HepG2 (cell line): ENCODE measurements at places on chromosomes 3 and 15. TPM values are rescaled to one million over a fixed set of nuclear protein-coding genes. Genes with fewer than 3 reads are reported as not detected.

GRCh38 chr3:112688819-112689218 is 47.9 kb upstream of the CCDC80 start:
- no peaks in the 10 kb centered on the region for H3K36me3 ChIP-seq
- H3K27ac ChIP-seq, result no peak overlapping the region
- H3K4me3 ChIP-seq, result no peak overlapping the region
- no peak for DNase-seq
- H3K27me3 ChIP-seq, result no peaks in the 10 kb centered on the region
- H3K4me1 ChIP-seq, result no peaks in the 10 kb centered on the region

- no peak overlapping the region for H3K27ac ChIP-seq
- peaks cover 29% of the 10 kb centered on the region; the same call in 2 of the 3 replicates for H3K27me3 ChIP-seq
- H3K36me3 ChIP-seq, result no peaks in the 10 kb centered on the region
- peak; percentile 34 for DNase-seq
- H3K4me1 ChIP-seq, result peaks cover 9% of the 10 kb centered on the region
These were observed 55.6 kb downstream of the CYP11A1 start for GRCh38 chr15:74311734-74312444.

GRCh38 chr15:25060472-25060803 is 105.7 kb downstream of the SNRPN start:
- no peak overlapping the region for H3K4me3 ChIP-seq
- DNase-seq, result no peak
- peaks cover 47% of the 10 kb centered on the region for H3K36me3 ChIP-seq

DNA sequence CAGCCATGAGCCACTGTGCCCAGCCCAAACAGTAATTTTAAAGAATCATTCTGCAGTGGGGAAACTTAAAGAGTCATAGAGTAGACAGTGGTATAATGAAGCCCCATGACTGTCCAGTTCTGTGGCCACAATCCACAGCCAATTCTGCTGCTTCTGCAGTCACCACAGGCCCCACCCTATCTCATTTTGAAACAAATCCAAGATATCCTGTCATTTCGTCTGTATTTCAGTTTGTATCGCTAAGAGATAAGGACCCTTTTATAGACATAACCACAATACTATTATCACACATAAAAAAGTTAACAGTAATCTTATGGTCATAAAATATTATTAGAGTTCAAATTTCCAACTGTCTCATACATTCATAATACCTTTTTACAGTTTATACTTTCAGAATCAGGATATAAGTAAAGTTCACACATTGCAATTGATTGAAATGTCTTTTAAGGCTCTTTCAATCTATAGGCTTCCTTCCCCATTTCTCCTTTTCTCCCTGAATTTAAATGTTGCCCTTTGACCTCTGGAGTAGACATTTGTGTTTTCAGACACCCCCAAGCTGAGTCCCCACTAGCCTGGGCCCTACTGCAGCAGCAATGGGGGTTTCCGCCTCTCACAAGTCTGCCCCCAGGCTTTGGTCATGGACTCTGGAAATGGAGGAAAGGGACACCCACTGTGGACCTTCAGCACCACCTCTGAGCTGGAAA is 4.2 kb upstream of the NUP210 start:
- peaks cover 59% of the 10 kb centered on the region for H3K4me1 ChIP-seq
- no peak for DNase-seq
- no peak overlapping the region for H3K4me3 ChIP-seq
- H3K27me3 ChIP-seq, result no peaks in the 10 kb centered on the region; the same call in 2 of the 3 replicates

DNA sequence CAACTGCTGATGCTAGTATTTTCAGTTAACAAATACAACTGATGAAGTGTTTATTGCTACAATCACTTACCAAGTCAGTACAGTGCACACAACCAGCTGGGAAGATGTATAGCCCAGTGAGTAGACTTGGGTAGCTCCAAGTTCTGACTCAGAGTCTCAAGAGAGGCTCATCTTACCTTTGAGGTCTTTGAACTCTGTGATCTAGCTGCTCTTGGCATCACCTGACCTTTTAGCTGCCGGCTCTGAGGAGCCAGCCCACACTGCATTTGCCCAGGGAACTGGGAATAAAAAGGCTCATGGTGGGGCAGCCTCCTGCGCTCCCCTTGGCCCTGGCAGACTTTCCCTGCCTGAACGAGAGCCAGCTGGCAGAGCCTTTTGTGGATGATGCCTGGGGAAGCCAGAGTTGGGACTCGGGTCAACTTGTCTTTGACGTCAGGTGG is 82.6 kb downstream of the CEMIP start:
- no peak overlapping the region for H3K4me3 ChIP-seq
- H3K27ac ChIP-seq, result no peak overlapping the region
- H3K4me1 ChIP-seq, result peaks cover 25% of the 10 kb centered on the region
- H3K27me3 ChIP-seq, result no peaks in the 10 kb centered on the region
- no peak for DNase-seq
- peaks cover 6% of the 10 kb centered on the region; the same call in 1 of the 2 replicates for H3K36me3 ChIP-seq

- no peak overlapping the region for H3K4me3 ChIP-seq
- peaks cover 35% of the 10 kb centered on the region for H3K36me3 ChIP-seq
- H3K4me1 ChIP-seq, result peaks cover 19% of the 10 kb centered on the region
- no peak overlapping the region for H3K27ac ChIP-seq
- DNase-seq, result no peak
These were observed 38.8 kb downstream of the EDC3 start for GRCh38 chr15:74656935-74657535.

- H3K4me3 ChIP-seq, result no peak overlapping the region
- H3K27me3 ChIP-seq, result no peaks in the 10 kb centered on the region; the same call in 1 of the 2 replicates
- DNase-seq, result no peak
- H3K36me3 ChIP-seq, result no peaks in the 10 kb centered on the region
- peaks cover 13% of the 10 kb centered on the region for H3K4me1 ChIP-seq
These were observed 214.4 kb upstream of the NR2E3 start for GRCh38 chr15:71595846-71596553.

DNA sequence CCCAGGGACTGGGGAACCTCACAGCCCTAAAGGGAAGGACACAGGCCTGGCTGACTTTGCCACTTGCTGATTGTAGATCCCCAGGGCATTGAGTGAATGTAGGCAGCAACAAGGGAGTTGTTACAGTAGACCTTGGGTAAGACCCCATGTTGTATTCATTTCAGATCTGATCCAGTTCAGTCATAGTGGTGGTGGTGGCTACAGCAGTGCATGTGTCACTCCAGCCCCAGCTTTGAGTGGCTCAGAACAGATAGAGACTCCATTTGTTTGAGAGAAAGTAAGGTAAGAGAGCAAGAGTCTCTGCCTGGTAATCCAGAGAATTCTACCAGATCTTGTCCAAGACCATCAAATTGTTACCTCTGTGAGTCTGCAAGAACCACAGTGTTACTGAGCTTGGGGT is 278.7 kb upstream of the SATB1 start:
- H3K27ac ChIP-seq, result no peak overlapping the region
- H3K27me3 ChIP-seq, result no peaks in the 10 kb centered on the region
- H3K4me1 ChIP-seq, result no peaks in the 10 kb centered on the region
- DNase-seq, result no peak
- no peaks in the 10 kb centered on the region for H3K36me3 ChIP-seq
- no peak overlapping the region for H3K4me3 ChIP-seq

GRCh38 chr3:72887705-72888545 is at the start of gene GXYLT2:
Gene GXYLT2, plus strand, starts transcription at chr3:72888046. Its CDS starts 188 bp downstream, at chr3:72888234.
- no peaks in the 10 kb centered on the region for H3K36me3 ChIP-seq
- H3K4me1 ChIP-seq, result peaks cover 63% of the 10 kb centered on the region
- peak within 1 kb of the TSS; percentile 50 for H3K27ac ChIP-seq
- peak; percentile 48 for DNase-seq

DNA sequence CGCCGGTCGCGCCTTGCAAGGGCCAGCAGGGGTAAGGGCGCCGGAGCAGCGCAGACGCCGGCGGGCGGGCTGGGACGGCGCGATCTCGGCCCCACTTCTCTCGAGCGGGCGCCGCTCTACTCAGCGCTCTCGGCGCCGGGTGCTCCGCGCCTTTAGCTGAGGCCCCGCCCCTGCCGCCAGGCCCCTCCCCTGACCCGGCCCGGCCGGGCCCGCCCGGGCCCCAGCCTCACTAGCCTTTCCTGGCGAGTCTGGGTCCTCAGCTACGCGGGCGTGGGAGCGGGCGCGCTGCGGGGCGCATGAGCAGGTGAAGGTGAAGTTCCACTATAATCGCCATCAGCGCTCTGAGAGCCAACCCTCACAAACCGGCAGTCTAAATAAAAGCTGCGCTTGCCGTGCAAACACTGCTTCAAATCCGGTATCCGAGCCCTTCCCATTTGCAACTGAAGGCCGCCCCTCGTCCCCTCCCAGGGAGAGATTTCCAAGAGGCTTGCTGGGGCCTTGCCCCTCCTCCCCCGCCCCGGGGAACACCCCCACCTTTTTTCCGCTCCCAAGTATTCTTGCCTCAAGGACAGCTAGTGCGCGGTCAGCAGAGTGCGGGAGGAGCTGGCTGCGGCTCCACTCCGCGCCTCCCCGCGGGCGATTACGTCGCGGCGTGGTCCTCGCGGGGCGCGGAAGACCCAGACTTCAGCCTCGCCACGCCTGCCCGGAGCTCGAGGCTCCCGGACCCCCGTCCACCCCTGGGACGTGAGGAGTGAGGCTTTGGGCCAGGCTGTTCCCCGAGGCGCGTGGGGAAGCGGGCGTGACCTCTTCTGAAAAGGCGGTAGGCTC is at the start of gene RPP25:
RPP25 (minus strand) TSS at position 125 of the 828 bp plus-strand sequence. CDS start 189 bp downstream, outside the sequence.
- H3K4me3 ChIP-seq, result peak within 1 kb of the TSS; percentile 78
- no peaks in the 10 kb centered on the region for H3K36me3 ChIP-seq
- no peak within 1 kb of the TSS for H3K27ac ChIP-seq
- H3K27me3 ChIP-seq, result peaks cover 5% of the 10 kb centered on the region; the same call in 1 of the 2 replicates

Gene TLE3
- polyA plus RNA-seq, result 10.8 and 13.8 TPM in 2 replicates

Gene CD276
- polyA plus RNA-seq, result 24.6 and 28.0 TPM in 2 replicates

Gene IP6K2
- 112 and 115 TPM in 2 replicates for polyA plus RNA-seq

Gene NR2E3
- not detected in 2 replicates for polyA plus RNA-seq

Gene ERC2
- polyA plus RNA-seq, result 0.08 and 0.16 TPM in 2 replicates

Gene CCR8
- polyA plus RNA-seq, result not detected in 2 replicates

Gene CDHR4
- 0.21 and 0.26 TPM in 2 replicates for polyA plus RNA-seq

Gene NPAP1
- polyA plus RNA-seq, result not detected in 2 replicates

Gene SLC28A1
- polyA plus RNA-seq, result 5.8 and 8.6 TPM in 2 replicates

Gene ARPP21
- polyA plus RNA-seq, result not detected in 2 replicates

Gene TM4SF4
- 0.63 and 0.89 TPM in 2 replicates for polyA plus RNA-seq
